ENCODE measurements at places on chromosomes 7 and 10.

DNA sequence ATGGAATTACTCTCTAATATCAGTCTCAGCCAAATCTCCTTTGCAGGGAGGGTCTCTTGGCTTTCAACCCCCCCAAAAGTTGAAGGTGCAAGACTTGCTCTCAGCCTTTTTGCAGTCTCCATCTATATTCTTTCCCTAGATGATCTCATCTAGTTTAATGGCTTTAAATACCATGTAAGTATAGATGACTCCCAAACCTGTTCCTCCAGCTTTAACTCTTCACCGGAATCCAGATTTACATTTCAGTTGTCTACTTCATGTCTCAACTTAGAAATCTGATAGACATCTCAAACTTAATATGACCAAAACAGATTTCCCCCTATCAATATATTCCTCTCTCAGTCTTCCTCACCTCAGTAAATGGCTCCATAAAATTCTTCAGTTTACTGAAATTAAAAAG, 9.9 kb upstream of the TAS2R41 start:
- DNase-seq: no peak

GRCh38 chr10:75565286-75566251, 134.1 kb downstream of the LRMDA start:
- no peak for DNase-seq

- DNase-seq: no peak
These were observed 115.7 kb downstream of the MAD1L1 start for GRCh38 chr7:2116989-2117591.

DNA sequence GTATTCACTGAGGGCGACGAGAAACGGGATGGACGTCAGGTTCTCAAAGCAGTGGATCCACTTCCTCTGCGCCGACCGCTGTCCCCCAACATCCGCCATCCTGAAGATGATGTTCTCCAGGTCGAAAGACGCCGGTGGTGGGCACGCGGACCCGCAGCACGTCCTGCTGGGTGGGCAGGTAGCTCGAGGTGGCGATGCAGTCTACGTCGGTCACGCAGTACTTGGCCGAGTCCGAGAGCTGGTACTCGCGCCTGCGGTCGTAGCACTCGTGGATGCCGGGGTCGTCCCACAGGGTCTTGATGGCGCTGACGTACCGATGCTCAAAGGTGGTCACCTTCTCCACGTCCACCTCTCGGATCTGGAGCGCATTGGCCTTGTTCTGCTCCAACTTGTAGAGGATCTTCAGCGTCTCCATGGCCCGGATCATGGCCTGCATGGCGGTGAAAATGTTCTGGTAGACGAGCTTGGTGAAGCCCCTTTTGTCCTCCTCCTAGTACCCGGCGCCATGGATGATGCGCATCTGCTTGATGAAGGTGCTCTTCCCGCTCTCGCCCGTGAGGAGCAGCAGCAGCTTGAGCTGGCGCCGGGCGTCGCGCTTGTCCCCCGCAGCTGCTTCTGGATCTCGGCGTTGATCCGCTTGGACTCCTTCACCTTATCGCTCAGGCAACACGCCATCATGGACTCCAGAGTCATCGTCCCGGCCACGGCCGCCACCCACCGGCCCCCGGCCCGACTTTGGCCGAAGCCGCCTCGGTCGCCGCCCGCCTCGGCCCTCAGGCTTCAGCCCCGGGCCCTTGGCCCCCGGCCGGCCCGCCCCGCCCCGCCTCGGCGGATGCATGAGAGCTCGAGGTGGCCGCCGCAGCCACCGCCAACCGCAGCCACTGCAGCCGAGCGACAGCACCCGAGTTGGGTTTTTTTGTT, 122.9 kb upstream of the KCTD7 start:
- DNase-seq: no peak

GRCh38 chr7:91165846-91166230, 98.4 kb upstream of the FZD1 start:
- DNase-seq: no peak

GRCh38 chr7:57821438-57822382, 371.7 kb downstream of the ZNF716 start:
- no peak for DNase-seq

DNA sequence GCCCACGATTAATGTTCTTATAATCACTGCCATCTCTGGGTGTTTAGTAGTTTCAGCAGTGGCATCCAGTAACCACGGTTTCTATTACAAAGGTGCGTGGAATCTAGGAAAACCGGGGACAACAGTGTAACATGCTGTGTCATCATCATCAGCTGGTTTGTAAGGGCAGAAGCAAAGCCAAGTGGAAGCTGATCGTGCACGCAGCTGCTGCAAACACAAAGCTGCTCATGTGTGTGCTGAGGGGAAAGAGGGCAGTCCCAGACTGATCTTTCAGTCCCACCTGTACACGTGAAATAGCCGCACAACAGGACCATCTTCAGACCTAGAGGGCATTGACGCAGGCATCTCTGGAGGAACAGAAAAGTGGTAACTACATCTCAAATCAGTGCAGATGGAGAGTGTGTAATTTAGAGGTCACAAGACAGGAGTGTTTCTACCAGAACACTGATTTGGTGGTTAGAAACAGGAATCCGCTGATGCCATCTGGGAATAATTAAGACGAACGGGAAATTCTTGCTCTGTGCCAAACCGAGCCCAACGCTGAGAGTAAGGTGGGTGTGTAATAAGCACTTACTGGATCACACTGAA, 13.4 kb downstream of the ANKRD16 start:
- DNase-seq: no peak

GRCh38 chr10:113056441-113057021, 106.5 kb downstream of the TCF7L2 start:
- no peak for DNase-seq

DNA sequence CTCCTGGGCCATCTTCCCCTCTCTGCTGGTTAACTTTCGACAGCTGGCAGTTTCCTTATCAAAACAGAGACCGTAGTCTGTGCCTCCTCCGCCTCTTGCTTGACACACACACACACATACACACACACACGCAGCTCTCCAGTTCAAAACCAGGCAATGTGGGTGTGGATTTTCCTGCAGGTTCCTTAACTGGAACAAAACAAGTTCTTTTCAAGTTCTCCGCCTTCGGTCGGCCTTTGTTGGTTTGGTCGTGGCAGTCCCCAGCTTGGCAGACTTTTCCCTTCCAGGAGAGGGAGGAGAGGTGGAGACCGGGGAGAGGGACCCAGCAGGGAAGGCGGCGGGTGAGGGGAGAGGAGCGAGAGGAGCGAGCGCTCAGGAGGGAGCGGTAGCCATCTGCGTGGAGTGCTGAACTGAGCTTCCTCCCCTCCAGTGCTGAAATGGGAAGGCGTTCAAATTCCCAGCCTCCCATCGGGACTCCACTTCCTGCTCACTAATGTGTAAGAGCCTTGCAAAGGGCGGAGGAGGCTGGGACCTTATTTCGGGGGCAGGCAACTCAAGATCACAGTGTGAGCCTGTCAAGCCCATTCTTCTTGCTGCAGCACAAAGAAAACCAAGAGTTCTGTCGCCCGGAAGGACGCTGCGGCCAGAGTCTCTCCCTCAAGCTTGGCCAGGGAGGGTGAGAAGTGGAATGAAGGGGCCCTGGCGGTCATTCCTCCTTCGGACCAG, 120.6 kb downstream of the PRPF18 start:
- no peak for DNase-seq

DNA sequence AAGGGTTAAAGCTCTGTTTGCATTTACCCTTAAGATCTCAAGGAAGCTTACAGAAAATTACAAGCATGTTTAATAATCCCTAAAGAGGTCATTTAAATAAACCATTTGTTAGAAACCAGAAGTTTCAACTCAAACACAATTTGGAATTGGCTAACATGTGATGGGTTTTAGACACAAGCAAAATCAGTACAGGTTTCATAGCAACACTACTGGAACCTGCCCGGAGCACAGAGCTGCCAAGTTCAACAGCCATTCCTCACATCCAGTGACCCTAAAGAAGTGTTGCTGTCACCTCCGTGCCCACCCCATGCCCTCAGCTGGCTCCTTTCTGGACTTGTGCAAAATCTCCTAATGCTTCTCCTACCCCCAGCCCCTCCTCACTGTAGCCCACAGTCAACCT, 338.8 kb upstream of the AUTS2 start:
- no peak for DNase-seq

DNA sequence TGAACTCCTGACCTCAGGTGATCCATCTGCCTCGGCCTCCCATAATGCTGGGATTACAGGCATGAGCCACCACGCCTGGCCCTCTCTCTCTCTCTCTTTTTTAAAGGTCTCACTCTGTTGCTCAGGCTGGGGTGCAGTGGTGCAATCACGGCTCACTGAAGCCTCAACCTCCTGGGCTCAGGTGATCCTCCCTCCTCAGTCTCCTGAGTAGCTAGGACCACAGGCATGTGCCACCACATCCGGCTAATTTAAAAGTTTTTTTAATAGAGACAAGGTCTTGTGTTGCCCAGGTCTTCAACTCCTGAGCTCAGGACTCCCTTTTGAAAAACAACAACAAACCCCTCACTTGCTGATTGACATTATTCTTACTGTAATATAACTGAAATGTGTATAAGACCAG, 11.6 kb downstream of the PALD1 start:
- DNase-seq: no peak

DNA sequence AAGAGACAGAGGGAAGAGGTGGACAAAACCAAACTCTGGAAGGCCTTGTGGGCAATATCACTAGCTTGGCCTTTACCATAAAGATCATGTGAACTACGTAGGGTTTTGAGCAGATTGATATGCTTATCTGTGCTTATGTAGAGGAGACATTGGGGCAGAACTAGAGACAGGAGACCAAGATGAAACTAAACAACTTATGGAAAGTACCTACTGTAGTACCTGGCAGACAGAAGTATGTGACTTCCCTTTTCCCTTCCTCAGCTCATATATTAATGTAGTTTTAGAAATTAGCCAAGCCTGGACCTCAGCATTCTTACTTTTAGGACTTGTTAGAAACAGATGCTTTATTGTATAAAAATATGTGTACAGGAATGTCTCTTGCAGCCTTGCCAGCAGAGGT, 14.0 kb upstream of the IL6 start:
- DNase-seq: no peak
